NCI-H2081 treated with DMSO at 0.1 percent for 48 hours (cell line): ENCODE measurements at places on chromosomes 1 and 21.

DNA sequence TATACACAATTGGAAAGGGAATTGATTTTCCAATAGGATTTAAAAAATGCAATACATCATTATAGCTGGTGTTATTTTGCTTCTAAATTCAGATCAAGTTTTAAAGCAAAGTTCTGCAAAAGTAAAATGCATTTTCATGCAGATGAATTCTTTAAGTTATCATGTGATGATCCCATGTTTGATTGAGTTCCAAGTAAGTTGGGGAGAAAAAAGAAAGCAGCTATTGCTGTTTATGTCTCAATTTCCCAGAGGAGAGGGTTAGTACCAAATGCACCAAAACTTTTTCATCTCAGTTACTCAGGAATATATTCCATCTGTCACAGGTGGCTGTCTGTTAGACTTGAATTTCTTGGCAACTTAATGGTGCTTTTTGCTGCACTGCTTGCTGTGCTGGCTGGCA lies 29.7 kb downstream of the HSPA13 start:
- DNase-seq: no peak

- no peak for DNase-seq
Observed at GRCh38 chr1:45282351-45282750, 44.3 kb upstream of the HPDL start.

DNA sequence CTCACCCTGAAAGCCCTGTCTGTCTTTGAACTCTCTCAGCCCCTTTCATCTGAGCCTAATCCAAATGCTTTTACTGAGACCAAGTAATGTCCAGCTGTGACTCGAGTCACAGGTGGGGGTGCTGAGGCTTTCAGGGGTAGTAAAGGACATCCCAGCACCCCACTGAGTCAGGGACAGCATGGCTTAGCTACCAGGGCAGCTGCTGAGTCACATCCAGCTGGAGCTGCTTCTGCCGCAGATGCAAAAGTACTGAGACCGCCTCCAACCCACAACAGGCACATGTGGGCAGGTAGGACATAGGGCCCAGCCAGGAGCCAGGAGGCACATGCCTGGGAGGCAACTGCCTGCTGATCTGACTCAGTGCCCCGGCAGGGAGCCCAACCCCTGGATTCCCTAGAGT lies 6.7 kb upstream of the VSIG8 start:
- DNase-seq: no peak

GRCh38 chr1:155127105-155127966 lies at the start of gene EFNA1:
Gene EFNA1, plus strand, starts transcription at chr1:155127876. Its CDS starts 102 bp downstream, at chr1:155127978.
- DNase-seq: no peak

DNA sequence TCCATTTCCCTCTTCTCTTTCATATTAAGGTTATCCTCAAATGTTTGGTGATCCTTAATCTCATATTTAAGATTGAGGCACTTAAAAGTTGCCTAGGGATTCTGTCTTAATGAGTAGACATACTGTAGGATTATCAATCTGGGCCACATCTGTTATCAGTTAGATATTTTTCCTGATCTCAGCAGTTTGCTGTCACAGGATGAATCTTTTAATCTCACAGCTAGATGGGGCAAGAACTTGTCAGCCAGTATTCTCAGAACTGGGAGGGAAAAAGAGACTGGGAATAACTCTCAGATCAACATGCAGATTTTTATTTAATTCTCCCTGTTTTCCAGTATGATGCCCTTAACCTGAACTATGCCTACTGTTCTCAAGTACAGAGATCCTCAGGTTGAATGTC lies 14.0 kb downstream of the ZNF644 start:
- DNase-seq: no peak
